ENCODE measurements at places on chromosomes 7 and 10. TPM values are rescaled to one million over a fixed set of nuclear protein-coding genes. Genes with fewer than 3 reads are reported as not detected.

ACTL6B gene
- not detected for total RNA-seq

TRIM56 gene
- total RNA-seq, result 11.9 TPM

DDC gene
- not detected for total RNA-seq

FRMD4A gene
- total RNA-seq, result 4.6 TPM

GNA12 gene
- total RNA-seq, result 24.8 TPM

LRRC18 gene
- total RNA-seq, result not detected

AKR1C1 gene
- 264 TPM for total RNA-seq

HOXA13 gene
- total RNA-seq, result 8.6 TPM

TMEM273 gene
- total RNA-seq, result not detected

PRSS2 gene
- total RNA-seq, result not detected

CYP2C19 gene
- total RNA-seq, result not detected

LIPJ gene
- total RNA-seq, result 0.11 TPM

CALCR gene
- not detected for total RNA-seq

IFRD1 gene
- 60.5 TPM for total RNA-seq

C10orf105 gene
- 2.9 TPM for total RNA-seq

HOXA7 gene
- 5.0 TPM for total RNA-seq

OR2A5 gene
- not detected for total RNA-seq

RNF32 gene
- 2.0 TPM for total RNA-seq

ENO4 gene
- 1.1 TPM for total RNA-seq

HTR5A gene
- total RNA-seq, result not detected

ZNF117 gene
- 12.9 TPM for total RNA-seq
